Thoracic aorta (tissue), 2 donors: ENCODE measurements at places on chromosomes 4 and X.

DNA sequence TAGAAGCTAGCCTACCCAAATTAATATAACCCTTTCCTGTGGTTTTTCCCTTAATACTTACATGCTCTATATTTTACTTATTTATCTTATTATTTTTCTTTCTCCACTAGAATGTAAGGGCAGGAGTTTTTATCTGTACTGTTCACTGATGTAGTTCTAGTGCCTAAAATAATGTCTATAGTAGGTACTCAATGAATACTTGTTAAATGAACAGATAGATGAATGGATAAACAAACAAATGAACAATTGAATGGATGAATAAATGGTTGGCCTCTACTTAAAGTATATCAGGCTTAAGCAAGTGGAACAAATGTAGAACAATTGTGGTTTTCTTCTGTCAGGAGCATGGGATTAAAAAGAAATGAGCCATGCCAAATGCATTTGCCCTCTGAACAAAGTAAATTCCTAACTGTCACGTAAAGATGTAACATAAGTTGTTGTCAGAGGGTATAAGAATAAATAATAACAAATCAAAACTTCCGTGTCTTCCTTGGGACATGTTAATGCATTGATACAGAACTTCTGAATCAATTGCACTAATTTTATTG, 54.1 kb downstream of the SYTL5 start:
- DNase-seq = no peak

GRCh38 chr4:109046471-109047201, 255.8 kb downstream of the COL25A1 start:
- DNase-seq = no peak

GRCh38 chrX:119605464-119606279, 552 bp downstream of the NKRF start:
- no peak for DNase-seq

DNA sequence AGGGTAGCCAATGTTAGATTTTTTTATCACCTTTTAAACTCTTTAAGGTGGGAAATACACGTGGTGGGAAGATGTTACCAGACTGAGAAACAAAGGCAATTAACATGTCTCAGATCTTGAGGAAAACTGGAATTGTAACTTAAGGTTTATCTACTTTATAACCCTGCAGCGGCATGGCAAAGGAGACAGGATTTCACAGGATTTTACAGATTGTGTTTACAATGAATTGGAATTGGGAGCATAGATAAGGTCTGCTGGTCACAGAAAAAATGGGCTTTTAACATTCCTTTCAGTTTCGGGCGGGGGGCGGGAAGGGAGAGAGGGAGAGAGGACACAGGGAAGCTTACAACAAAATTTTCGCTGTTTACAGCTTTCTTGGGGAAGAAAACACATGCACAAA, 467.5 kb upstream of the CT83 start:
- no peak for DNase-seq

DNA sequence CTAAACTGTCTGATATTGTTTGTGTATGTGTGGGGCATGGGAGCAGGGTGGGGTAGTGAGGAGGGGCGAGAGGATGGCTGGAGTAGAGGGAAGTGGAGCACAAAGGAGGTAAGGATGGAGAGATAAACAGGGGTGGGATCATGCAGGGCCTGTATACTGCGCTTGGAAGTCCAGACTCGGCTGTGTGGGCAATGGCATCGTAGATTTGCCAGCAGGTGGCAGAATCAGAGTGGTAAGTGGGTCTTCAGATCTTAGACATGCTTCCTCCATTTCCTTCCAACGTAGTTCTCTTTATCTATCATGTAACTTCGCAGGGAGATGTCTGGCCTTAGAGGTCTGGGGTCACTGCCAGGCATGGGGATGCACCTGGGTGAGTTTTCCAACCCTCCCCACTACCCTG, 155.5 kb downstream of the PDGFRA start:
- DNase-seq = no peak
